ENCODE measurements at places on chromosomes 5 and 9. TPM values are rescaled to one million over a fixed set of nuclear protein-coding genes. Genes with fewer than 3 reads are reported as not detected.

- DNase-seq = no peak
Observed at GRCh38 chr9:9521033-9521779, 1091.6 kb downstream of the PTPRD start.

DNA sequence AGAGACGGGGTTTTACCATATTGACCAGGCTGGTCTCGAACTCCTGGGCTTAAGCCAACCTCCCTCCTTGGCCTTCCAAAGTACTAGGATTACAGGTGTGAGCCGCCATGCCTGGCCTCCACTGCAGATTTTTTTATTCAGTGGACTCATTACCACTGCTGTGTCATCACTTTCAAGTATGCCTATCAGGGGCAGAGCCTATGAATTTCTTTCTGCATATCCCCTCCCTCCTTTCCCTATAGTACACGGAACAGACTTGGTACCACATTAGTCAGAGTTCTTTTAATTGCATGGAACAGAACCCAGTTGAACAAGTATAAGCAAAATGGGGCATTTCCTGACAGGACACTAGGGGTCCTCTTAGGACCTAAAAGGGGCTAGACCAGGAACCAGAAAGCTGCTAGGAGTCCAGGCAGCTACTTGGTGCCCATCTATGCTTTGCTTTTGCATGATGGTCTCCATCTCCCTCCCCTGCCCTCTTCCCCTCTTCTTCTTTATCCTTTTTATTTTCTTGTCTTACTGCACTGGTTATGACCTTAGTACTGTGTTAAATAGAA lies 5.8 kb downstream of the BSPRY start:
- DNase-seq = peak; percentile 66

- peak; percentile 28 for DNase-seq
Observed at GRCh38 chr9:70318002-70318401, 59.2 kb downstream of the SMC5 start.

GRCh38 chr9:18614116-18614515 lies 140.2 kb downstream of the ADAMTSL1 start:
- no peak for DNase-seq

DNA sequence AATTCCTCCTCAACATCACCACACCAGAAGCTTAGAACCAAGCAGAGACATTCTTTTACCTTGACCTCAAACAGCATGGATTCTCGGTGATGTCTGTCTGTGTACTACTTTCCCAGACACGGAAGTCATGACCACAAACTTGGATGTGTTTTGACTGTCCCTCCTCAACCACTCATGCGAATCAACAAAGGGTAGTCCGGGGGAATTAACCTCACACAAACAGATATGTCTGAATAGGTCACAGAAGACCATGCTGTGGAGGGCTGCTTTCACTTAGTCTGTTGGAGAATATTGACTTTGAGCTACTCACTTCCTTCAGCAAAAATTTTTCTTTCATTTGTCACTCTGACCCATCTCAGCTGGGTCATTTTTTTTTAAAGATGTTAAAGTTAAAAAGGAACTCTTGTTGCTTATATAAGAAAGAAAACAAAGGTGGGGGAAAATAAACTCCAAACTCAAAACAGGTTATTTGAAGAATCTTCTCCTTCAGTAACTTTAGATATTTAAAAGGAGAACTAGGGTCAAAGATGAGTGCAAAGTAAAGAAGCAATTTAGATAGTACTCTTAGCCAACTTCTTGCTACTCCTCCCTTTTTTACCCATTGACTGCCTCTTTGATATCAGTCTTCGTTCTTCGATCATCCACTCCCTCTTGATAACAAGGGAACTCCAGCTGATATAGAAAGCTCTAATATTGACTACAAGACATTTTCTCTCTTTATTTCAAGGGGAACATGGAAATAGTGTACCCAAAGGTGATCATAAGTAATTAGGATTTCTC lies 343.4 kb upstream of the CDH6 start:
- DNase-seq = no peak

Gene FBN2
- total RNA-seq = 0.43 TPM

- no peak for DNase-seq
Observed at GRCh38 chr5:172630082-172630481, 11.0 kb upstream of the NEURL1B start.

DNA sequence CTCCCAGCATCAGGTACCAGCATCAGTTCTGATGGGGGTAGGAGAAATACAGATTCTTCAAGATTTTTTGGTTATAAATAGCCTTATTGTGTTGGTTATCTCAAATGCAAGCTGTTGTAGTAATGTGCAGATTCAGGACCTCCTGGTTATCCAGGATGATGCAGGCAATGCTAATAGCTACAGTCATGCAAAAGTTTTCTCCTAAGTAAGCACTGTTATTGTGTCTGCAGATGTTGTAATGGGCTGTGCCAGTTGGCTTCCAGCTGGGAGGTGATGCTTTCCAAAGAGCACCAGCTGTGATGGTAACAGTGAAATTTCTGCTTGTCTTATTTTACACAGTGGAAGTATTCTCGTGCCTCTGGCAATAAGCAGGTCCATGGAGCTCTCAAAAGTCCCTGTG lies 719.2 kb upstream of the CTNND2 start:
- no peak for DNase-seq

- no peak for DNase-seq
Observed at GRCh38 chr5:149725296-149725695, 4.8 kb upstream of the PPARGC1B start.

Gene CER1
- total RNA-seq = not detected

DNA sequence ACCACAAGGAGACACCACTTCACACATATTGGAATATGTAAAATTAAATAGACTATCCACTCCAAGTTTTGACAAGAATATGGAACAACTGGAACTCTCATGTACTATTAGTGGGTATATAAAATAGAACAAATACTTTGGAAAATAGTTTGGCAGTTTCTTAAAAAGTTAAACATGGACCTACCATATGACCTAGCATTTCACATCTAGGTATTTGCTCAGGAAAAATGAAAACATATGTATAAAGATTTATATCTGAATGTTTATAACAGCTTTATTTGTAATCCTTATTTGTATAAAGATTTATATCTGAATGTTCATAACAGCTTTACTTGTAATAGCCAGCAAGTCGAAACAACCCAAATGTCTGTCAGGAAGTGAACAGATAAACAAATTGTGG lies 49.2 kb downstream of the ERP44 start:
- no peak for DNase-seq

- DNase-seq = no peak
Observed at GRCh38 chr9:114090798-114091197, 8.3 kb downstream of the KIF12 start.

GRCh38 chr5:88045931-88046461 lies 222.6 kb downstream of the TMEM161B start:
- DNase-seq = peak; percentile 100

DNA sequence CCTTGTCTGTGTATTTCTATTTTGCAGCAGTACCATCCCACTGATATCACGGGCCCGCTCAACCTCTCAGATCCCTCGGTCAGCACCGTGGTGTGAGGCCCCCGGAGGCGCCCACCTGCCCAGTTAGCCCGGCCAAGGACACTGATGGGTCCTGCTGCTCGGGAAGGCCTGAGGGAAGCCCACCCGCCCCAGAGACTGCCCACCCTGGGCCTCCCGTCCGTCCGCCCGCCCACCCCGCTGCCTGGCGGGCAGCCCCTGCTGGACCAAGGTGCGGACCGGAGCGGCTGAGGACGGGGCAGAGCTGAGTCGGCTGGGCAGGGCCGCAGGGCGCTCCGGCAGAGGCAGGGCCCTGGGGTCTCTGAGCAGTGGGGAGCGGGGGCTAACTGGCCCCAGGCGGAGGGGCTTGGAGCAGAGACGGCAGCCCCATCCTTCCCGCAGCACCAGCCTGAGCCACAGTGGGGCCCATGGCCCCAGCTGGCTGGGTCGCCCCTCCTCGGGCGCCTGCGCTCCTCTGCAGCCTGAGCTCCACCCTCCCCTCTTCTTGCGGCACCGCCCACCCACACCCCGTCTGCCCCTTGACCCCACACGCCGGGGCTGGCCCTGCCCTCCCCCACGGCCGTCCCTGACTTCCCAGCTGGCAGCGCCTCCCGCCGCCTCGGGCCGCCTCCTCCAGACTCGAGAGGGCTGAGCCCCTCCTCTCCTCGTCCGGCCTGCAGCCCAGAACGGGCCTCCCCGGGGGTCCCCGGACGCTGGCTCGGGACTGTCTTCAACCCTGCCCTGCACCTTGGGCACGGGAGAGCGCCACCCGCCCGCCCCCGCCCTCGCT lies 1.9 kb downstream of the LRRC26 start:
- DNase-seq = peak; percentile 22

- peak; percentile 20 for DNase-seq
Observed at GRCh38 chr5:52786391-52786790, 1.3 kb upstream of the ITGA1 start.

Gene TMEM267
- total RNA-seq = 43.4 TPM

Gene KIF3A
- 10.9 TPM for total RNA-seq

GRCh38 chr5:97914483-97914882 lies 731.4 kb upstream of the RIOK2 start:
- DNase-seq = no peak

DNA sequence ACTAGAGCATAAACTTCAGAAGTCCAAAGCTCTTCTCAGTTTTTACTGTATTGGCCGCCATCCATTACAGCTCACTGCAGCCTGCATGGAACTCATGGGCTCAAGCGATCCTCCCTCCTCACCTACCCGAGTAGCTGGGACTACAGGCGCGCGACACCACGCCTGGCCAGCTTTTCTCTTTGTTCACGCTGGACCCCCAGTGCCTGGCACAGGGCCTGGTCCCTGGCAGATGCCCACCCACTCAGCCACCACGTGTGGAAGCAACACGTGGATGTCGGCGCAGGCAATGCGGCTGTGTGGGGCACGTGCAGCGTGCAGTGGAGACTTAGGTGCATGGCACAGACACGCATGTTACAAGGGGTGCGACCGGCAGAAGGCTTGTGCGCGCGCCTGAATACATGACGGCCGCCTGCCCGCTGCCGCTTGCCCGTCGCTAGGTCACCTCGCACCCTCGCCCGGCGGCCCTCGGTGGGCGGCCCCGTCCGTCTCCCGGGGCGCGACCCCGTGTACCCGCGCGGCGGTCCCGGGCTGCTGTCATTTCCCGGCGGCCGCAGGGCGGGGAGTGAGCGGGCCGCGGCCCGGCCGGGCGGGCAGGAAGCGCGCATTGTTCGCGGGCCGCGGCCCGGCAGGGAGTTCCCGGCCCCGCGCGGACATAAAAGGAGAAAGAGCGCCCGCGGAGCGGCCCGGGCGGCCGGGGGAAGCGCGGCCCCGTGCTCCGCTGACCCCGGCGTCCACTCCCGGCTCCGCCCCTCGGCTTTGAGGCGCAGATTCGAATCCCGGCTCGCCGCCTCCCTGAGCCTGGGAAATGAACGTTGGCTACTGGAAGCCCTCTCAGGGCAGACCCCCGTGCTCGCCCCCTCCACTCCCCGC lies 24.1 kb upstream of the PTGS1 start:
- no peak for DNase-seq

DNA sequence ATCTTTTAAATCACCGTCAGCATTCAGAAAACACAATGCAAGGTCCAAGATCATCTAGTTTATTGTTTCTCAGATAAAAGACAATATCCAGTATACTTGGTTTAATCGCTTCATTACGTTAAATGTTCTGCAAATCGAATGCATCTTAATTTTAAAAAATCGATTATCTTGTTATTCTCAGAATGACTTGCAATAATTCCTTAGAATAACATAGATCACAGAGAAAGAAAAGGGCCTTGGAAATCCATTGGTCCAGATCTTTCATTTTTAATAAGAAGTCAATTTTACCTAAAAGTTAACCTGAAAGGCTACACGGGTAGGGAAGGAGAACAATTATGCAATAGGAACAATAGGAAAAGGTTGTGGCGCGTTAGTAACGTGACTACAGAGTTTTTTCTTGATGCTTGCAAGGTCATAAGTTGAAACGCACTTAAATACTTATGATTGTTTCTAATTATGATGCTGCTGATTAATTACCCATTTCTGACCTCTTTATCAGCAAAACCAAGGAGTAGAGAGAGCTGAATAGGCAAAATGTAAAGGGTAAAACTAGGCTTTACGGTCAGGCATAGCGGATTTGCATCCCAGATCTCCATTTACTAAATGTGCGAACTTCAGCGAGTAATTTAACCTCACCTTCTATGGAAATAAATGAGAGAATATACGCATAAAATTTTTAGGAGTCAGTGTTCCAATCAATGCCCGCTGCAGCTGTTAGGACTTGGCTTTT lies 769 bp upstream of the LYRM7 start:
- no peak for DNase-seq

DNA sequence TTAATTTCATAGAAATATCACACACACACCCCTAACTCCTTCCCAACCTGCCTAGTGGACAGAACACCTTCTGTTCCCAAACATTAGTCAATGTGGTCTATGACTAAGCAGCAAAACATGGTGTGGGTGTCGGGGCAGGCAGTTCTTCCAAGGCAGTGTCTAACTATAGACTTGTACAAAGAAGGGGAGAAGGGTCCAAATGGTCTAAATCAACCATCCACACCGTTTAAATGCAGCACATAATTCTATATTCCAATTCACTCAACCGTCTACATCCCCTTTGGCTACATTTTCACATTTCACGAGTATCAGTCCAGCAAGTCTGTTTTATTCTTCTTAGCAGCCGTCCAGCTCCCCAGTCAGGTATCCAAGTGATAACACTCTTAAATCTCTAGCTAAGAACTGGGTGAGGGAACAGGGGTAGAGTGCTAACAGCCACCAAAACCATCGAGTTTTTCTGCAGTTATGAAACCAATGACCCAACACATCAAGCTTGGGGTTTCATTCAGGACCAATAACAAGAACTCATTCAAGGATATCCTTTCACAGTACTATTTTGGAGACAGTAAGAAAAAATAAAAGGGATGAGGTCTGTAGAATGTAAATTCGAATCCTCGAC lies 3.3 kb downstream of the ZNF608 start:
- peak; percentile 70 for DNase-seq

DNA sequence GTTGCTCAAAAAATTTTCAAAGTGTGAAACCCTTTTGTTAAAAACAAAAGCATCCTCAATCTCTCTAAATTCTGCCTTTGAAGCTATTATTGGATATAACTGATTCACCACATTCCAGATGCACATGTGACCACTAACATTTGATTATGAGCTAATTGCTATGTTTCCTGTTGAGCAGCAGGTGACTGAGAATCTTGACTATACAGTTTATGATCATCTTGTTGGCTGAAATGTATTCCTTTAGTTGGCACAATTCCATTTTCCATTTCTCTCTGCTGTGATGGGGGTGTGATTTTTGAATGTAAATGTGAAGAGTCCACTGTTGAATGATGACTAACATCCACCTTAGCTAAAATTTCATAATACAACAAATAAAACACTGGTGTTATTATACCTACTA lies 10.7 kb downstream of the LYSMD3 start:
- peak; percentile 51 for DNase-seq

Gene PCDHGB2
- total RNA-seq = 1.5 TPM

DNA sequence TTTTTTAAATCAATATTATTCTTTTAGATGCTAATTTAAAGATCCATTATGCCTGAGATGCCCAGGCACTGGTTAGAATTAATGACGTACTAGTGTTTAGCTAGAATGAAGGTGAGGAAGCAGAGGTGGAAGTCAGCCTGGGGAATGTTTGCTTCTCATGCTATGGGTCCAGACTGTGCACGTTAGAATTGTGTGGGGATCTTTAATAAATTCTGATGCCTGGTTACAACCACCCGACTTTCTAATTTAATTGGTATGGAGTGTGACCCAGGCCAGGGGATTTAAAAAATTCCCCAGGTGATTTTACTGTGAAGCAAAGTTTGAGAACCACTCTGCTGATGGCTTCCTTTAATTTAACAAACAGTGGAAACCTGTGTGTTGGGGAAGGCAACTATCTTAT lies 111.1 kb downstream of the DOCK2 start:
- no peak for DNase-seq

Data from SK-MEL-5 (cell line).